NCI-H187 (cell line): ENCODE measurements at places on chromosomes 3 and 15.

DNA sequence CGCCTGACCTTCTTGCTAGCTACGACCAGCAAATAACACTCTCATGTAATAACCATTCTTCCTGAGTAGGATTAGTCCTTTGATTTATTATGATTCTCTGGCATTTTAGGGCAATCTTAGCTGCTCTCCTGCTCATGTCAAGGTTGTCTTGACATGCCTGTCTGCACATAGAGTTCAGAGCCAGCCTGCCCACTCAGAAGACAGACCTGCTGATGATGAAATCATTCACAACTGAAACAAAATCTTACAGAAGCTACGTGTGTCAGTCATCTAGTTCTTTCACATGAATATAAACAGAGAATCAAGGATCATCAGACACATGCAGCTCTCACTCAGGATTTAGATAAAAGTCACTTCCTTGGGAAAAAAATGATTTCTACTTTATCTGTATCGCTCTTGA lies 173.6 kb upstream of the LYSMD4 start:
- DNase-seq: no peak

- no peak for DNase-seq
These were observed 57.4 kb upstream of the PPARG start for GRCh38 chr3:12231431-12231830.

GRCh38 chr15:65231306-65231705 lies 20.0 kb upstream of the CILP start:
- no peak for DNase-seq

- DNase-seq: no peak
These were observed 19.0 kb upstream of the TRAK1 start for GRCh38 chr3:42071904-42072812.

DNA sequence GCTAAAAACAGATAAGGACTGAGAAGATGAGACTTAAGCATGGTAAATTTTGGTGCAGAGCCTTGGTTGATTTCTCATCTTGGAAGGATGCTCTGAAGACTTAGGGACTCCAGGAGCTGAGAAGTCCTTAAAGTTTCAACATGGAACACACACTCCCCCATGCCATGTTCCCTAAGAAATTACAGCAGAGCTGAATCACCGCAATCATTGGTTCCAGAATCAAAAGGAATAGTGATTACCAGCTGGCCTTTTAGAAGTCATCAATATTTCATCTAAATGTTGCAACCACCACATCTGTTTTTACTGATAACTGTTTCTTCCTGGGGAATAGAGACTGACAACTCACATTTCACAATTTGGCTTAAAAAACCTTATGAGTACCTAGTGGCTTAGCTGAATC lies 229.3 kb downstream of the MINAR1 start:
- DNase-seq: no peak

DNA sequence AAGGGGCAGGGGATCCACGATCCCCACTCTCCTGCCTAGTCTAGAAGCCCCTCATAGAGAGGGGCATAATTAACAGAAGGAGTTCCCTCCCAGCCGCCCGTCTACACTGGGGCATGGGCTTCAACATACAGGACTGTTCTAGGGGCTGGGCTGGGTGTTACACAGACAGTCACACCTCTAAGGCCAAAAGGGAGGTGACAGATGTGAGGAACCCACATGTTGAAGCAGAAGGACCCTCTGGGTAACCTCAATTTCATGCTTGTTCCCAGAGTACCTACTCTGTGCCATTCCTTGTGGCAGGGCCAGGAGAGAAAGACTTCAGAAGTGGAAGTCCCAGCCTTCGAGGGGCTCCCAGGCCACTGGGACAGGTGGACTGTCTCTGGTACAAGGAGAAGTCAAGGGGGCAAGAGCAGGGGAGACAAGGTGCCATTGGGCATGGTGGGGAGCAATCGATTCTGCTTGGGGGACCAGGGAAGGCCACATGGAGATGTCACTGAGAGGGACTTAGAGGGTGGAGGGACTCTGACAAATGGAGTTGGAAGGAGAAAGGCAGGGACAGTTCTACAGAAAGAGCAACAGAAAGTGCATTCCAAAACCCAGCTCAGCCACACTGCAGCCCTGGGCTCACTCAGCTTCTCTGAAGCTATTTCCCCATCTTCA lies 71.3 kb downstream of the CPN2 start:
- DNase-seq: no peak

DNA sequence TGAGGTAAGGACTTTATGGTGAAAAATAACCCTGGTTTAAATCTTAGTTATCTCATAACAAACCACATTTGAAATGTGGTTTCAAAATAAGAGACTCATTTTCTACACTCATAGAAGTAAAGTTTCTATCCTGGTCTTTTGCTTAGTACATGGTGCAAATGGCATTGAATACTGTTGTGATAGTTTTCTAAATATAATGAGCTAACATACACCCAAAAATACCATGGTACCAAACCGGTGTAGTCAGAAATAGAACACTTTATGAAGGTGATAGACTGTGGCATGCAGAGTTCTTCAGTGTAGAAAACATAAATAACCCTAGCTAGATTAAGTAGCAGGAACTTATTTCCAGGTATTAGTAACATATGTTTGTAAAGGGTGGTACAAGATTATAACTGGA lies 629.4 kb downstream of the PLOD2 start:
- DNase-seq: no peak

DNA sequence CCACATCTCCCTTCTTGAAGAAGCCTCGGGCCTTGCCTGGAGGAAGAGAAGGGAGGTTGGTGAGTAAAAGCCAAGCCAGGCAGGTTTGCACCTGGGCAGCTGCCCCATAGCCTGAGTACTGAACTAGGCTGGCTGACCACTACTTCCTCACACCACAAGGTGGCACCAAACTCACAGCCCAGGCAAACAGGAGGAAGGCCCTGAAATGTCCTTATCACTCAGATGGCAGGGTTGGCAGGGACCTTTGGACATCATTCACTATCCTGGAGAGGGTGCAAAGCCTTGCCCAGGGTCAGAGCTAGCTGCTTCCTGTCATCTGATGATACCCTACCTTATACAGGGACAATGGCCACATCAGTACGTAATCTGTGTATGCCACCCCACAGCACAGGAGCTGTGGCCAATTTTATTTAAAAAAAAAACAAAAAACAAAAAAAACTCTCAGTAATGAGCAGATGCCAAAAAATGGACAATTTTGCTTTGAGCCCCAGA lies 2.2 kb upstream of the GRAMD2A start:
- DNase-seq: peak; percentile 7

- no peak for DNase-seq
These were observed 243.5 kb upstream of the MANF start for GRCh38 chr3:51141573-51141972.

GRCh38 chr3:194265505-194265892 lies 85.6 kb downstream of the CPN2 start:
- no peak for DNase-seq

GRCh38 chr15:41560572-41560874 lies 1.5 kb downstream of the TYRO3 start:
- no peak for DNase-seq

- no peak for DNase-seq
These were observed 829 bp downstream of the RNF7 start for GRCh38 chr3:141738891-141739363.

DNA sequence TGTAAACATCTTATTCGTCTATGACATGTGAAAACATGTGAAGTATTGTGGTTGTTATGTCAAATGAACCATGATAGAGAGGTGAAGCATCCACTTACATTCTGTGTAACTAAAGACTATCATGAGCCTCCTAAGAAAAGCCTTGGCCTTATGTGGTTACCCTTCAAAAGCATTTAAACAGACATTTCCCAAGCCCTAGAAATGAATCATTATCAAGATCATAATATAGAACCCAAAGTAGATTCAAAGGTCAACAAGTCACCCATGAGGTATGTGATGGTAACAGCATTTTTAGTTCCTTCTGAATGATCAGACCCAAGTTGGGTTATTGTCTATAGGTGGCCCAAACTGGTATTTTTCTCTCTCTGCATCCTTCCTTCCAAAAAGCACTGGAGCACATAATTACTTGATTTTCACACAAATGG lies 408.0 kb downstream of the TBL1XR1 start:
- DNase-seq: peak; percentile 61

DNA sequence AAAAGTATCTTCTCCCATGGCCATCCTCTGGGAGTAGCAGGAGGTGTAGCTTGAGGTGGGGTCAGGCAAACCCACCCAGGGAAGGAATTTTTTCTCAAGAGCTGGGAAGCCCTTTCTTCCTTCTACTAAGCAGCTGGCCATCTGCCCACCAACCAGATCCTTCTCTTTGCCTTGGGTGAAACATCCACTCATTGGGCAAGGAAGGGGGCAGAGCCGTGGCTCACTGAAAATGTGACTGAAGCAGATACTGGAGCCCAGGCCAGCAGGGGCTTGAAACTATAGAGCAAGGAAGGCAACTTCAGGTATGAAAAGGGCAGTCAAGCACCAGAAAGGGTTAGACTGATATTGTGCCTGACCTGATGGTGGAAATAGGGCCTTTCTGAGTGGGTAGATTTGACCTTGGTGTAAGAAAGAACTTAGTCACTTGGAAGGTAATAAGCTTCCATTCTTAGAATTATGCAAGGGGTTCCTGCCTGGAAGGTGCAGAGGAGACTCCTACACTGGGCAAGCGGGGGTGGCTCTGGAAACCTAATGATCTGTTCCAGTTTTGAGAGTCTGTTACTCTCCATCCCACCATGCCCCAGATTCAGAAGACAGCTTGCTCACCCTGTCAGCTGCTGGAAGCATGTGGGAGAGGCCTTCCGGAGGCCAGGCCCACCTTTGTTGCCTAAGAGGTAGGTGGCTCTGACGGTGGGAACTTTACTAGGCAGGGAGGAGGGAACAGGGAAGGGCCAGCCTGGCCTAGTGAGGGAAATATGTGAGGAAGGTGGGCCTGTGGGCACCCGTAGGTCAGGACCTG lies 22.0 kb upstream of the PLA2G4E start:
- DNase-seq: no peak

GRCh38 chr3:127214975-127215374 lies 22.0 kb downstream of the PRR23E start:
- no peak for DNase-seq

DNA sequence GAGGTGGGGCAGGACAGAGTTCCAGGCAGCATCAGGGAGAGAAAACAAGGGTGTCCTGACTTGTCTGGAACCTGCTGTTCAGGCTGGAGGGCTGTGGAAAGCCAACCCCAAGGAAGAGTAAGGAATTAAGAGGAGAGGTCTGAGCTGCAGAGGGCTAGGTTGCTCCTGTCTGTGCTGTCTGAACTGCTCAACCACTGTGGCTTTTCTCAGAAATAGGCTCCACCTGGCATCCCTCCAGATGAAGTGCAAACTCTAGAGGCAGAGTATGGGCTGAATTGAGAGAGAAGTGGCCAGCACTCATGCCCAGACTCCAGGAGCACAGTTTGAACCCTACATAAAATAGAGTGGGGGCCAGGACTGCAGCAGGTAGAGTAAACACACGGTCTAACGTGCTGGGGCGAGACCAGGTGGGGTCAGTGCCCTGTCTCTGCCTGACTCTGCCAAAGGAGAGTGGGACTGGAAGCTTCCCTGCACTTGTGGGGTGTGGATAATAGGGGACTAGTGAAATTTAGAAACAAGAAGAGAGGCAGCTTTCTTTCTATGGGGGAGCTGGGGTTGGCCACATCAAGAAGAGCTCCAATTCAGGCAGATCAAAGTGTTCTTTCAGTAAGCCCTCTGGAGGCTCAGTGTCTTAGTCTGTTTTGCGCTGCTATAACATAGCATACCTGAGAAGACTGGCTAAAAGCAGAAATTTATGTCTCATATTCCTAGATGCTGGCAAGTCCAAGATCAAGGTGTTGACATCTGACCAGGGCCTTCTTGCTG lies 28.0 kb upstream of the MNS1 start:
- DNase-seq: no peak

DNA sequence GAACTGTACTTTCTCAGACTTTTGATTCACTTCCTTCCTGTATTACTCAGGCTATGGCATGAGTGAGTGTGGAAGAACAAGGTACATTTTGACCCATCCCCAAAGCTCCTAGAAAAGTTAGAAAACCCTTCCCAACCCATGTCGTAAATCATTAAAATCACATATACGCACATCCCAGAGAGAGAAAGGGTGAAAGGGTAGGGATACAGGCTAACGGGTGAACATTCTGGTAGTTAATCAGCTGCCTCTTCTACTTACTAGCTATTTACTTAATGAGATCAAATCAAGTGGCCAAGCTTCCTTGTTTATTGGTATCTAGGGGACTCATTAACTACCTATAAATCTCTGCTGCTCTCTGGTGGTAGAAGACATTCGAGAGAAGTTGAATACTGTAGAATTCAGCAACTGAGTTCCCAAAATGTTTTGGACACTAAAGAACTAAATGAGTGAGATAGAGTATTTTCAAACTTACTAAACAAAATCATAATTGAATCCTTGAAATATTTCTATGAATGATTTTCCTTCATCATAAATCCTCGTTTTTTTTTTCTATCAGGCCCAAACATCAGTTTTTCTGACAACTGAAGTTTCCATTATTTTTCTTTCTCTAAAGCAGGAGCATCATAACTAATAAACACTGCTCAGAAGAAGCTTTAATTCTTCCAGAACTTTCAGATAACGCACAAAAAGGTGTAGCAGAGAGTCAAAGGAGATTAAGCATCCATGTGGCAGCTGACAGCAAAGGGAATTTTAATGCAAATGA lies 124.2 kb downstream of the IMPG2 start:
- no peak for DNase-seq

- no peak for DNase-seq
These were observed 597 bp upstream of the CAMK1 start for GRCh38 chr3:9770276-9770812.

GRCh38 chr15:38707802-38708671 lies 143.4 kb upstream of the RASGRP1 start:
- DNase-seq: no peak

- no peak for DNase-seq
These were observed 1.7 kb upstream of the HES1 start for GRCh38 chr3:194134231-194134756.

DNA sequence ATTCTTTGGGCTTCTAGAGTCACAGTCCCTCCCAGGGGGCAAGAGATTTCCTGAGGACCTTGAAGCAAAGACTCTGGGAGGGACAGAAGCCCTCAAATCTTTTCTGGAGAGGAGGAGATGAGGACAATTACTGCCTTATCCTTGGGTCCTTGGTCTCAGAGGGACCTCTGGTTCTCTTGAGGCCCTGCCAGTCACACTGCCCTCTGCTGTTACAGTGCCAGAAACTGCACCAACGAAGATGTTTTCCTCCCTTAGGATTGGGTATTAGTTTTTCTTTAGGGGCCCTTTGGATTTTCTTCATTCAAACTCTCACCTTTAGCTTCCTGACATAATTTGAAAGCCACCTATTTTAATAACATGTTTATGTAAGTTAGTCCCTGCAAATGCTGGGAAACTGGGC lies 58.2 kb upstream of the SCN5A start:
- no peak for DNase-seq

DNA sequence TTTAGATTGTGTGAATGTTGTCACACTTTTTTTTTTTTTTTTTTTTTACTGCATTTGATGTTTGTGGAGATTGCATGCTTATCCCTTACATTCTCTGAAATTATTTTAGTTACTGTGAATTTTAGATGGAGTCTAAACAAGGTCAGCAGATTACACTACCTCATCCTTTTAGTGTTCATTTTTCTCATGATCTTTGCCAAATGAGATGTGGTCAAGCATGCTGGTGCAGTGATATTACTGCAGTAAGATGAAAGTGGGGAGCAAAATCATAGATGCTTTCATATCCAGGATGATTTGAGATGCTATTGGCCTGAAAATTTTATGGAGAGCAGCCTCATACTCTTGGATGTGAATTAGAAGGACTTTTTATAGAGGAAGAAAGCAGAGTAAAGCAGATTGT lies 45.8 kb downstream of the SLC25A26 start:
- no peak for DNase-seq

- DNase-seq: no peak
These were observed 69.3 kb downstream of the MYH15 start for GRCh38 chr3:108441071-108441507.

GRCh38 chr15:94387849-94388441 lies 156.6 kb downstream of the MCTP2 start:
- DNase-seq: no peak
